ENCODE measurements at places on chromosomes 12 and 14. TPM values are rescaled to one million over a fixed set of nuclear protein-coding genes. Genes with fewer than 3 reads are reported as not detected.

DNA sequence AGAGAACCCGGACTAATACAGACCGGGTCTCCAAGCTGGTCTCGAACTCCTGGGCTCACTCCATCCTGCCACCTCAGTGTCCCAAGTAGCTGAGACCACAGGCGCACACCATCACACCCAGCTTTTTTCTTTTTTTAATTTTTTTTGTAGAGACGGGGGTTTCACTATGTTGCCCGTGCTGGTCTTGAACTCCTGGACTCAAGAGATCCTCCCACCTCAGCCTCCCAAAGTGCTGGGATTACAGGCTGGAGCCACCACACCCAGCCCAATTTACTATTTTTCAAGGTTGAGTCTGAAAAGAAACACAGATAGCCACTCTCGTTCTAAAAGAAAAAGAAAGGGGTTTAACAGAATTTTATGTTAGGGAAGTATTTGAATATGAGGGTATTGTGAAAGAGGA, 1.8 kb downstream of the ERO1A start:
- no peak for DNase-seq

GRCh38 chr12:131561051-131561450, 149.8 kb upstream of the SFSWAP start:
- DNase-seq: no peak

DNA sequence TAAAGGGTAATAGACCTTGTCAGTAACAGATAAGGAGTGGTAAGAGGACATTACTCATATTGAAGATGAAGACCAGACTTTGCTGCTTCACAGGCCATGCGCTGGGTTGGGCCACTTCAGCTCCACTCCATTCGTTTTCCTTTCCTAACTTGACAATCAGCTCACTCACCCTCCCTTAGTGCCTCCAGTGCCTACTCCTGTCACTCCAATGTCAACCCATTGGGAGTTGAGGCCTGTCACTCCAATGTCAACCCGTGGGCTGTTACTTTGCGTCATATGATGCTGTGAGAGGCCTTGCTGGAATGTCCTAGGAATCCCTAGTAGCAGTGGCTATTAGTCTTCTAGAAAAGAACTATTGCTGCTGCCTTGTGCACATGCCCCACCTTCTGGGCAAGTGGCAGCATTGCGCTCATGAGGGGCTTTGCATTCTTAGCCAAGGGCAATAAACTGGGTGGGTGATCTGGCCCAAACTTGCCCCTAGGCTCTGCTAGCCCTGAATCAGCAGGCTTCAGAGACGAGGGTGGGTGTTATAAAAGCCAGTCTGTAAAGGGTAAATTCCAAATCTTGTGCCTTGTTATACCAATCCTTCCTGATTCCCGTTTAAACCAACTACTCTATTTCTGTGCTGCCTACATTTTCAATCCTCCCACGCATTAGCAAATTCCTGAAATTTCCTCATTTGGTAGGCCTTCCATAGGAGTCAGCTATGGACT, 36.1 kb downstream of the BAZ2A start:
- peak; percentile 37 for DNase-seq

GRCh38 chr14:91714805-91715204, 17.1 kb downstream of the CATSPERB start:
- peak; percentile 51 for DNase-seq

DNA sequence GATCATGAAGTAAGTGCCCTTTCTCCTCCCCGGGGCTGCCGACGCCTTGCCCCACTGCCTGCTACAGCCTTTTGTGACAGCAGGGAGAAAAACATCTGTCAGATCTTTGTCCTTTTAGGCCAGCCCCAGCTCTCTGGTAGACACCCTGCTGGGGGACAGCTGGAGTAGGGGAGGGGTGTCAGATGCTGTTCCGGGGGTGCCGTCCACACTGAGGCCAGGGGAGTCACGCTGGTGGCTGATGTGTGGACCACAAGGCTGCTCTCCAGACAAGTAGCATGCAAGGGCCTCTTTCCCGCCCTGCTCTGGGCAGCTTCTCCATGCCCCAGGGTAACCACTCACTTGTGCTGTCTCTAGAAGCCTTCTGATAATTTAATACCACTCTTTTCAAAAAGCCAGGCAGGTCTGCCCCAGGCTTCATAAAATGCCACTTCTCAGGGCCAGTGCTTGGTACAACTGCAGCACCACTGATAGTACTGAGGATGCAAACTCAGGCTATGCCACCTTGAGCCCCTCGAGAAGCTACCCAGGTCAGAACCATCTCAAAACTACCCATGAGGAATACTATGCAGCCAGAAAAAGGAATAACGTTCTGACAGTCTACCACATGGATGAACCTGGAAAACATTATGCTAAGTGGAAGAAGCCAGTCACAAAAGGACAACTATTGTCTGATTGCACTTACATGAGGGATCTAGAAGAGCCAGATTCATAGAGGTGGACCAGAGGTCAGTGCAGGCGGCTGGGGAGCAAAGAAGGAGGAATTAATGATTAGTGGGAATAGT, 66.0 kb upstream of the RIN3 start:
- DNase-seq: no peak

DNA sequence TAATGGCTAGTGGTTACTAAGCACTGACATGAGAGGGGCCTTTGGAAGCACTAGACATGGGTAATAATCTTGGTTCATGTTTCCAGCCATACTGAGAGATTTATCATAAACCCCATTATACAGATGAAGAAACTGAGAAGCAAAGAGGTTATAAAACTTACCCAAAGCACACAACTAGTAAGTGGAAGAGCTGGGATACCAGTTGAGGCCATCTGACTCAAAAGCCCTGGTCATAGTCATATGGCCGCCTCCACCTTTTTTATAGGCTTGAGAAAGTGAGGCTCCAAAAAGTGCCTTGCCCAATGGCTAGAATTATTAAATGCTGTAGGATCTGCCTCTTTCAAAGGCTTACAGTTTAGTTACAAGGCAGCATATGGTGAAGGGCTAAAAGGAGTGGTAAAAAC, 944 bp downstream of the TXNRD1 start:
- no peak for DNase-seq

DNA sequence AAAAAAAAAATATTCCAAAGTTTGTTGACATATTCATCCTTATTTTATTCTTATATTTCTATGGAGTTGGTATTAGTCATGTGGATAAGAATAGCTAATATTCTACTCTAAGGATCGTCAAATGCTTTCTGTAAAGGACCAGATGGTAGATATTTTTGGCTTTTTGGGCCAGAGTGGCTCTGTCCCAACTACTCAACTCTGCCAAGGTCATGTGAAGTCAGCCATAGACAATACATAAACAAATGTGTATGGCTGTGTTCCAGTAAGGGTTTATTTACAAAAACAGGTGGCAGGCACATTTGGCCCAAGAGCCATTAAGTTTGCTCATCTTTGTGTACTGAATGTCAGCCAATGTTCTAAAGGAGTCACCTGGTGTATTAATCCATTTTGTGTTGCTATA, 131.8 kb downstream of the TBX5 start:
- no peak for DNase-seq

DNA sequence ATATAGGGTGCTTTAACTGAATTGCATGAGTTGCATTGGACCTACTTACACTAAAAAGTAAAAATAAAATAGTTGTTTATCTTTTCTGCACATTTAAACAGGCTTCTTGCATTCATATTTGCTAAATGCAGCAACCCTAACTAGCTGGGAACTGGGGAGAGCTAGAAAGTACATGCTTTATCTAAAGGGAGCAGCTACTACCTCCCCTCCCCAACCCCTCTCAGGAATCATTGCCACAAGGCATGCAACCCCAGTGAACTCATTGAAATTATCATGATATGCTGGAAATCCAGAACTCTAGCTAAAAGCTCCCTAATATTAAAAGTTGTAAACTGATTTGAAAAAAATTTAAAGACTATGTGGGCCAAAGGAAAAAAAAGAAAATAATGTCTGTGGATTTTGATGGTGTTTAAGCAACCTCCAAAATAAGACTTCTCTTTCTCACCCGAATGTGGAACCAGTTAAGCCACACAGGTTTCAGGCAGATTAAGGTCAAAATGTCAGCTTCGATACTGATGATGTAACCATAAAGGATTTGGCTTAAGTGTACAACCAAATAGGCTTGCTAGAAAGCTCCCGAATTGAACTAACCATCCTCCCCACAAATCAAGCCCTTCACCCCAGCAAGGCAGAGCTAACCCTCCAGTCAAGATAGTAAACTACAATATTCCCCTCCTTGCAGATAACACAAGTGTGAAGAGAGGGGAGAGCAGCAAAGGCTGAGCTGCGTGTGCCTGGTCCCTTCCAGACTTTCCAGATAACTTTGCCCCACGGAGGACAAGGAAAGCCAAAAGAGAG, 13.8 kb upstream of the POC1B start:
- no peak for DNase-seq

- DNase-seq: peak; percentile 90
Measured at GRCh38 chr12:92593734-92594402, 108.9 kb upstream of the PLEKHG7 start.

- DNase-seq: no peak
Measured at GRCh38 chr12:24414480-24414879, 465.0 kb upstream of the SOX5 start.

DNA sequence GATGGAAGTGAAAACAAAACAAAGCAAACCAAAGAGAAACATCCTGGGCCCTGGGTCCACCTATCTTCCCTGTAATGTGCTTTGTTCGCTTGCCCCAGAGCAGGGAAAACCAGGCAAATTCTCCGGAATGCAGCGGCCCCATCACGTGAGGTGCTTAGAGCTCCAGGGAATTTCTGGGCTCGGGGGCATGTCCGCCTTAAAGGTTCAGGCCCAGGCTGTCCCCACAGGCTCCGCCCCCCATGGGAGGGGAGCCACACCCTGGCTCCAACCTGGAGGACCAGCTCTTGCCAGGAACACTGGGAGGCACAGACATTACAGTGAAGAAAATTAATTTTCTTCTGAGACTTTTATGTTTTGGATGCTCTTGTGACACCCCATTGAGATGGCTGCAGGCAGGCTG, 69.9 kb downstream of the RBM19 start:
- no peak for DNase-seq

DNA sequence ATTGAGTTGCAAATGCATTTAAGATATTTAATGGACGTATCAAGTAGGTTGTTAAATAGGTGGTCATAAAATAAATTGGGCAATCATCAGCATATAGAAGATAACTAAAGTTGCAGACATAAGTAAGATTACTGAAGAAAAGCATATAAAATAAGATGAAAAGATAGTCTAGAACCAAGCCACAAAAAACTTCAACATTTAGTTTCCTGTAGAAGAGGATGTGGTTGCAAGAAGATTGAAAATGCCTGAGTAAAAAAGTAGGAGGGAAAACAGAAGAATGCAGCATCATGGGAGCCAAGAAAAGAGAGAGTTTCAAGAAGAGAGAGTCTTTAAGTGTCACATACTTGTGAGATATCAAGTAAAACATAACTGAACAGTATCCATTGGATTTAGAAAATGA, 17.6 kb upstream of the SLC16A7 start:
- DNase-seq: no peak

GRCh38 chr12:131904346-131904745, 9.9 kb downstream of the ULK1 start:
- DNase-seq: no peak

DNA sequence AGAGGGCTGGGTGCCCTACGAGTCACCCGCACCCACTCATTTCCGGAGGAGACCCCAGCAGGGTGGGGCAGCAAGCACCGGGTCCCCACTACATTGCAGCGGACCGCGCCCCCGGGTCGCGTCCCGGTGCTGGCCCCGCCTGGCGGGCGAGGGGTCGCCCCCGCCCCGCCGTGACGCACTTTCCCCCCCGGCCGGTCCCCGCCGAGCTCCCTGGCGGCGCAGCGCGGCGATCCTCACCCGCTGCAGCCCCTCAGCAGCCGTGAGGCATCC, 106.1 kb downstream of the PRICKLE1 start:
- peak; percentile 17 for DNase-seq

- no peak for DNase-seq
Measured at GRCh38 chr14:37114002-37114401, 58.4 kb downstream of the SLC25A21 start.

DNA sequence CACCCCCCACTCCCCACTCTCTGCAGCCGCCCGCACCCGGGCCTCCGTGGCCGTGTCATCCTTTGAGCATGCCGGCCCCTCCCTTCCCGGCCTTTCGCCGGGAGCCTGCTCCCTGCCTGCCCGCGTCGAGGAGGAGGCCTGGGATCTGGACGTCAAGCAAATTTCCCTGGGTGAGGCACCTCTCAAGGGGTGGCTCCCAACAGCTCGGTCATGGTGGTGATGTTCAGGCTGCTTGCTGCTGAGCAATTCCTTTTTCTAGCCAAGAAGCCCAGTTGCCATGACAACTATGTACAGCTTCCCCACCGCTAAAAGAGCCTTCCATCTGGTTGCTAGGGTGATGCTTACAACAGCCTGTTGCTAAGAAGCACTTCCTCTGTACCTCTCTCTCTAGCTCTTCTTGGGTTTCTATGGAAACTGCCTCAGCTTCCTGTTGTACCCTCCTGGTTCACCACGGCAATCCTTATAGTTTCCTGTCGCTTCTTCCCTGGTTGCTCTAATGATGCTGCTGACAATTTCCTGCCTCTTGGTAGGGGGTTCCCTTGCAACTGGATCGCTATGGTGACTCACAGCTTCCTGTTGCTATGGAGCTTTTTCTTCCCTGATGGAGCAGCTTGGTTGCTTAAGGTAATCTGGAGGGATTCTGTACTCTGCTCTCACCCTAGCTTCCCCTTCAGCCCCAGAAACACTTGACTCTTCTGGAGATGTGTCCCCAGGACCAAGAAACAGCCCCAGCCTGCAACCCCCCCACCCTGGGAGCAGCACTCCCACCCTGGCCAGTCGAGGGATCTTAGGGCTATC, 11.0 kb downstream of the ZNF219 start:
- peak; percentile 92 for DNase-seq

- DNase-seq: no peak
Measured at GRCh38 chr12:56437430-56438176, 11.6 kb downstream of the TIMELESS start.

DNA sequence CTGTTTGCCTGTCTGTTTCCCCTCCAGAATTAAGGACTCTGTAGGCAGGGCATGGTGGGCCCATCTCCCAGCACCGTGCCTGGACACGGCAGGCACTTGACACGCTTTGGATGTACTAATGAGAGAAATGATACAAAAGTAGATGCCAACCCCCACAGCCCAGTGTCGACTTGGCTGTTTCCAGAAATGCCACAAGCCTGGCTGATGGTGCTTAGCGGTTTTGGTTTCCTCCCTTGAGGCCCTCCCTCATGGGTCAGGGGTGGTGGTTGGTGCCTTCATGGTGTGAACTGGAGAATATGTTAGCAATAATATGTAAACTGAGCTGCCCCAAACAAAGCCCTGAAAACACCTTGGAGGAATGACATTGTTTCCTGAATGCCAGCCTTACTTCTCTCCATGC, 55.5 kb upstream of the ESRRB start:
- DNase-seq: no peak

GRCh38 chr14:58812050-58812910, 174.5 kb downstream of the DACT1 start:
- no peak for DNase-seq

GRCh38 chr14:21054123-21054767, 3.4 kb upstream of the RNASE8 start:
- DNase-seq: no peak

GRCh38 chr14:31955936-31956579, 121.0 kb upstream of the ARHGAP5 start:
- DNase-seq: no peak

The ERBB3 gene
- total RNA-seq: 1.9 TPM

The GSG1 gene
- not detected for total RNA-seq

The ACVRL1 gene
- not detected for total RNA-seq

The PLEKHG7 gene
- not detected for total RNA-seq

The FBLN5 gene
- total RNA-seq: 0.96 TPM

The RPGRIP1 gene
- total RNA-seq: not detected

The GPRC5D gene
- not detected for total RNA-seq

The KRT81 gene
- total RNA-seq: not detected

The CLECL1 gene
- total RNA-seq: 3.6 TPM

The SYT1 gene
- not detected for total RNA-seq
